Stimulated activated CD8-positive, alpha-beta memory T cell treated with anti-CD3 and anti-CD28 coated beads, Interleukin-4, amount 100 ng/mL, for 1 hour (primary cell): ENCODE measurements at places on chromosomes 13 and 19.

GRCh38 chr13:100506600-100507422 lies 81.8 kb downstream of the GGACT start:
- no peak for DNase-seq

GRCh38 chr13:113157929-113158747 lies at the start of gene PROZ:
Gene PROZ, plus strand, starts transcription at chr13:113158648. Its CDS starts 13 bp downstream, at chr13:113158661.
- DNase-seq, result no peak

DNA sequence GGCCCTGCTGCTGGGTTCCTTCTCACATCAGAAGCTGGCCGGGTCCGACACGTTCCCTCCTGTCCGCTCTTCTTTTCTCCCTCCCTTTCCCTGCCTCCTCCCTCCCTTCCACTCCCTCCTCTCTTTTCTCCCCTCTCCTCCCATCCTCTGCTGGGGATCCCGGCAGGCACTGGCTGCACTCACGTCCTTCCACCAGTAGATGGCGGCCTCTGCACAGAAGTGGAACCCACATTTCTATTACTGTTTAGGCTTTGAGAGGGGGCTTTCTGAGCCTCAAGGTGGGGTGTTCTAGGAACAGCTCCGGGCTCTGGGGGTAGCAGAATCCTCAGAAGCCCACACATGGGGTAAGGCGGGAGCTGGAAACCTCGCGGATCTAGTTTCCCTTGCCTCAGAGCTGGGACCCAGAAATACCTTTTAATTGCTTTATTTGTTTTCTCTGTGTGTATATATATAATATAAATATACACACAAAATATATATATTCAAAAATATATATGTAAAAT lies 294.2 kb downstream of the ZNF536 start:
- no peak for DNase-seq

GRCh38 chr13:90105276-90105675 lies 1242.2 kb upstream of the MIR17HG start:
- no peak for DNase-seq

DNA sequence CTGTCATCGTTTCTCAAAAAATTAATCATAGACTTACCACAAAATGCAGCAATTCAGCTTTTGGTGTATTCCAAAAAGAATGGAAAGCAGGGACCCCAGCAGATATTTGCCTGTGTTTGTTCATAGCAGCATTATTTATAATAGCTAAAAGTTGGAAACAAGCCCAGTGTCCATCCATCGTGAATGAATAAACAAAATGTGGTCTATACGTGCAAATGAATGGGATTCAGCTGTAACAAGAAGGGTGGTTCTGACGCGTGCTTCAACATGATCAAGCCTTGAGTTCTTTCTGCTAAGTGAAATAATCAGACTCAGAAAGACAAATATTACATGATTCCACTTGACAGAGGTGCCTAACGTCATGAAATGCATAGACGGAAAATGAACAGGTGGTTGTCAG lies 36.4 kb downstream of the PSG11 start:
- no peak for DNase-seq

GRCh38 chr19:572743-573518 lies 535 bp downstream of the BSG start:
- no peak for DNase-seq

DNA sequence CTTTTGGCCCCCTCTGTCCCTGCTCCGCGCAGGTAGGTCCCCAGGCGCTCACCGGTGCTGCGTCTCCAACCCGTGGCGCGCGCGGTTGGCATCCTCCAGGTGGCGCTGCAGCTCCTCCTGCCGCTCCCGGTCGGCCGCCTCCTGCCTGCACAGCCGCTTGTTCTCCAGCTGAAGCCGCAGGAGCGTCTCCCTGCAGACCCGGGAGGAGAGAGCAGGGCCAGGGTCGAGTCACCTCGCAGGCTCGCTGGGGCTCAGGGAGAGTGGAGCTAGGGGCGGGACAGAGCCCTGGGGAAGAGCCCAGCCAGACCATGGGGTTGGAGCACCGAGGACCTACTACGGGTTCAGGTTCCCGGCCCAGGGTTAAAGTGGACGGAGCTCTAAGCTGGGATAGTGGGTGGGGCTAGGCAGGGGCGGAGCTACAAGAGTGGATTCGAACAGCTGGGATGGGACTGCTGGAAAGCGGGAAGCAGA lies 9.3 kb downstream of the HOOK2 start:
- no peak for DNase-seq

GRCh38 chr19:5053661-5054060 lies 84.7 kb downstream of the KDM4B start:
- no peak for DNase-seq

- DNase-seq, result no peak
These were observed 15.0 kb downstream of the MRPS12 start for GRCh38 chr19:38945562-38946228.

GRCh38 chr13:31150315-31150985 lies 11.3 kb downstream of the HSPH1 start:
- DNase-seq, result no peak

GRCh38 chr13:64488731-64489130 lies 2741.4 kb downstream of the PCDH9 start:
- no peak for DNase-seq

- no peak for DNase-seq
These were observed 227.1 kb downstream of the GGACT start for GRCh38 chr13:100361504-100361903.

DNA sequence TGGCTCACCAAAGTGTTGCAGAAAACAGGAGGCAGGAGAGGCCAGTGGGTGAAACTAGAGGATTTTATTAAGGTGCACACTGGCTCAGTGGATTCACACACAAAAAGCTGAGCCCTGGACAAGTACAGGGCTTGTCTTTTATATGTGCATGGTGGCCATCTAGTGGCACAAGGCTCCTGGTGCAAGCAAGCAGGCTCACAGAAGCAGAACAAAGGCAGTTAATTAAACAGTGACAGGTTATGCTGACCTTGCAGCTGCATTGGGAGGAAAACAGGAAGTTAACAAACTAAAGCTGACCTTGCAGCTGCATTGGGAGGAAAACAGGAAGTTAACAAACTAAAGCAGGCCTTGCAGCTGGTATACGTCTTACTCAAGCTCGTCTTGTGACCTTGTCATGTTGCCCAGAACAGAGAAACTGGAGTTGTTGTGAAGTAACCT lies 65.3 kb upstream of the ZNF681 start:
- DNase-seq, result no peak

GRCh38 chr19:29260477-29261317 lies 47.7 kb upstream of the UQCRFS1 start:
- DNase-seq, result no peak

- DNase-seq, result no peak
These were observed 270.6 kb downstream of the SLITRK6 start for GRCh38 chr13:85528491-85529217.
